ENCODE measurements at places on chromosomes 1 and 21.
A peak's percentile ranks its signal among the peaks of the same experiment; 100 is the strongest.

GRCh38 chr1:22143065-22144033, at the start of gene WNT4:
WNT4 (minus strand) TSS chr1:22143097; CDS start chr1:22142922, 175 bp downstream.
- peak; percentile 70 for ATAC-seq

GRCh38 chr1:40955266-40955665, 24.2 kb upstream of the CTPS1 start:
- no peak for ATAC-seq

DNA sequence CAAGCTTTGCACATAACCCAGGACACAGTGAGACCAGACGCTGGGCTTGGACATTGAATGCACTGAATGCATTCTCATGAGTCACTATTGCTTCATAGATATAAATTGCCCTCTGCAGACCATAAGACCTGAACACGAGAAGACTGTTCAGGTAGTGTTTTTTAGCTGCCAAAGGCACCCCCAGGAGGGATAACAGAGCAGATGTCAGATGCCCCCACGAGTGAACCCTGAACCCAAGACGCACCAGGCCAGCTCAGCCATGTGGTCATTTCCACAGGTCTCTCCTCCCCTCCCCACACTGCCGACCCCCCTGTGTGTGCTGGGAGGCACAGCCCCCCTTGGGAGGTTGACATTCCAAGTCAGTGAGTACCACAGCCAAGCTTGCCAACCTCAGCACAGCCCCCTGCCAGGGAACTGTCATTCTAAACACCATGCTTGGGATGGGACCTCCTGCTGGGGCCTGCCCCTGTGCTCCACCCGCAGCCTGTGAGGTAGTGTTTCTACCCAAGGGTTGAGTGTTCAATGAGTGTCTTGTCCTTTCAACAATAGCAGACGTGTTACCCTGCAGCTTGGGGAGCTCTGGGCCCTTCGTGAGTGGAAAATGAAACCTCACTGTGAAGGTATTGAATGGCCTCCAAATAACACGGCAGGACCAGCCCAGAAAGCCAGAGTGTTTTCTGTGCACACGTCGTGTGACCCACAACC, 68.2 kb downstream of the PSMG1 start:
- no peak for ATAC-seq

DNA sequence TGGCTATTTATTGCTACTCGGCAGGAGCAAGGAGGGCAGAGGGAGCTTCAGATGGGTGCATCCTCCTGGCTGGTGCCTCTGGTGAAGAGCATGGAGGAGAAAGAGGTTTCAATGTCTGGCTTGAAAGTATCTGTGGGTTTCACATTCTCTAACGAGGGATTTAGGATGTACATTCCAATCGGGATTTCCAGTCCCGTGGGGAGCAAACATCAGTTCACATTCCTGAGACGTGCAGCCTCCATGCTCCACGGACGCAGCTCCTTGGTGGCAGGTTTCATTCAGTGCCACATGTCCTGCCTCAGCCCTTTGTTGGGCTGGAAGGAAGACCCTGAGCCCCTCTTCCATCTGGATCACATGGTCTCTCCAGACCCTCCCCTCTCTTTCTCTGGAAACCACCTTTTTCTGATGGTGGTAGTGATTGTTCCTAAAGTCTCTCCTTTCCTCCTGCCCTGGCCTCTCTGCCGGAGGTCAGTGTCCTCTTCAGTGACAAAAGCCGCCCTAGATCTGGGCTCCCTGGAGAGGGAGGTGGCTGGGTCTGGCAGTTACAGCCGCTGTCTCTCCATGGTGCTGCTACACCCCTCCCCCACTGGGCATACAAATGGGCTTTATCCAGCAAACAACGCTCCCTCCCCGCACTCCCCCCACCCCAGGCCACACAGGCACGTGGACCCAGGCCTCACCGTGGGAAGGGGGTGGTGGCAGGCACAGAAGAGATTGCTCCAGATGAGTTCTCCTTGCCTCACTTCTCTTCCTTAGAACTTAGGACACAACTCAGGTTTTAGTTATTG, 826 bp upstream of the CA14 start:
- no peak for ATAC-seq

DNA sequence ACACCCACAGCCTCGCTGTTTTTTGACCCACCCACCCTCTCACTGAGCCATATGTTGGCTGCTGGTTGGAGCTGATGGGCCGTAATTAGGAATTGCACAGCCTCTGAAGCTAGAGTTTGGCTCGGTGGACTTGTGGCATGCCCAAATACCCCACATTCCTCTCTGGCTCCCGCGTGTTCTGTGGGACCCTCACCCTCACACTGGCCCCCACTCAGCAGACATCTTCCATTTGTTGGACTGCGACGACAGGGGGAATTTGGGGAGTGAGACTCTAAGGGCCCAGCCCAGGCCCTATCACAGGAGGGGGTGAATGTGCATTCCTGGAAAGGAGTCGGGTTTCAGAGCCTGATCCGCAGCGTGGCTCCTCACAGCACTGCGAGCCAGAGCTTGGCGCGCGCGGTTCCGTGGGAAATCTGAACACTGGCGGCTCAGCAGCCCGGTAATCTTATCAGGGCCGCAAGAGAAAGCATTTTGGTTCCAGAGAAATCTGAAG, 5.2 kb downstream of the RCSD1 start:
- no peak for ATAC-seq

DNA sequence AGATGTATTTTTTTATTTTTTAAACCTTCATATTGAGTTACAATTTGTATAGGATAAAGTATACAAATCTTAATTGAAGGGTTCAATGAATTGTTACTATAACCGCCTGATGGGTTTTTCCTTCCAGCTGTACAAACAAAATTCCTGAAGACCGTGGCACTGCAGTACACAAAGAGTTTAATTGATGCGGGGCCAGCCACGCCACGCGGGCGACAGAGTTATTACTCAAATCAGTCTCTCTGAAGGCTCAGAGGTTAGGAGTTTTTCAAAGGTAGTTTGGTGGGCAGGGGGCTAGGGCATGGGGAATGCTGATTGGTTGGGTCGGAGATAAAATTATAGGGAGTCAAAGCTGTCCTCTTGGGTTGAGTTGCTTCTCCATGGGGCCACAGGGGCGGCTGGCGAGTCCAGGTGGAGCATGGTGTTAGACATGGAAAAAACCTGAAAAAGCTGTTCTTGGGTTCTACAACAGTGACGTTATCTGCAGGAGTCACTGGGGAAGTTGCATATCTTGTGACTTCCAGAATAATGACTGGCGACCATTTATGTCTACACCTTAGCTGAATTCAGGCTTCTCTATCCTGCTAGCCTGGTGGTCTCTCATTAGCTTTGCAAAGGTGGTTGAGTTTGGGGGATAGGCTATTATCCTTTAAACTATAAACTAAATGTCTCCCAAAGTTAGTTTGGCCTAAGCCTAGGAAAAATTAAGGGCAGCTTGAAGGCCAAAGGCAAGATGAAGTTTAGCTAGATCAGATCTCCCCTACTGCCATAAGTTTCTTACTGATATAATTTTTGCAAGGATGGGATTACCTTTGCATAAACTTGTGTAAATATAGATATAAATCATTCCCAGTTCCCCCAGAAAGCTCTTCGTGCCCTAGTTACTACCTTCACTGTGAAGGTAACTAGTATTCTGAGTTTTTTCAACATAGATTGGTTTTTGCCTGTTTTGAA, 13.0 kb upstream of the TMEM9 start:
- ATAC-seq = no peak

- ATAC-seq = no peak
Measured at GRCh38 chr21:36547464-36547863, 67.5 kb upstream of the CLDN14 start.

- ATAC-seq = no peak
Measured at GRCh38 chr1:247528812-247529474, 7.3 kb downstream of the OR2C3 start.

DNA sequence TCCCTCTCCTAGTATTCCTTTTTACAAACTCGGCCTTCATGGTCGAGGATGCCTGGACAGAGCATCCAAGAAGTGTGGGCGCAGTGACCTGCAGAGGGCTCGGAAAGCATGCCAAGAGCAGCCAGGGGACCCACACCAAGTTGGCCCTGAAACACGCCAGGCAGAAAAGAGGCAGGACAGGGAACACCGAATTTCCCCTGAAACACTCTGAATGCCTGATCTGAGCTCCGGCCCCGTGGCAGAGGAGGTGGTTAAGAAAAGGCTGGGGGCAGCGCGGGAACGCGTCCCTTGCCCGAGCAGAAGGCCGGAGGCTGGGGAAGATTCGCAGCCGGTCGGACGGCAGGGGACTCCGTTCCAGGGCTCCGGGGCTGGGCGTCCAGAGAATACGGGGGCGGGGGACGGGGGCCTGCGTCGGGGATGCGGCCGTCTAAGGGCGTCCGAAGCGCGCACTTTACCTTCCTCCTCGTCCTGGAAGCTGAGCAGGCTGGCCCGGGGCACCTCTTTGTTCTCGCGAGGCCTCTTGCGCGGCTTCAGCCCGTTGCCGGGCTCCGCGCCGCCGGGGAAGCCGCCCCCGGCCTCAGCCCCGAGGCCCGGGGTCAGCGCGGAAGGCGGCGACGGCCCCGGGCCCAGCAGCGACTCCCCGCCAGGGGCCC, 558 bp downstream of the PAXBP1 start:
- peak; percentile 71 for ATAC-seq

DNA sequence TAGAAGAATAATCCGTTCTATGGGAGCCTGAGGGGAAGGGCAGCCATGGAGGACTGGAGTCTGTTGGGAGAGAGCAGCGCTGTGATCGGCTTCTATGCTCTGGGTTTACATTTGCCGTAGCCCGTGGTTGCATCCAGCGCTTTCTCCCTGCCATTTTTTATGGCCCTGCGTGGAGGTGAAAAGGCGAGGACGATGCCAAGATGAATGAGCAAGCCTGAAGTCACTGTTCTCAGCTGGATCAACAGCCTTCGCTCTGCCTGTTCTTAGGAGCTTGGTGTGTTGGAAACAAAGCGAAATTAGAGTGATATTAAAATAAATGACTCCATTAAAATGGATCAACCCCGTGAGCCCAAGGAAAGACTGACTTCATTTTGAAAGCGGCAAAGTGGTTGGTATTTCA, 120.2 kb downstream of the KCNJ6 start:
- ATAC-seq = no peak

DNA sequence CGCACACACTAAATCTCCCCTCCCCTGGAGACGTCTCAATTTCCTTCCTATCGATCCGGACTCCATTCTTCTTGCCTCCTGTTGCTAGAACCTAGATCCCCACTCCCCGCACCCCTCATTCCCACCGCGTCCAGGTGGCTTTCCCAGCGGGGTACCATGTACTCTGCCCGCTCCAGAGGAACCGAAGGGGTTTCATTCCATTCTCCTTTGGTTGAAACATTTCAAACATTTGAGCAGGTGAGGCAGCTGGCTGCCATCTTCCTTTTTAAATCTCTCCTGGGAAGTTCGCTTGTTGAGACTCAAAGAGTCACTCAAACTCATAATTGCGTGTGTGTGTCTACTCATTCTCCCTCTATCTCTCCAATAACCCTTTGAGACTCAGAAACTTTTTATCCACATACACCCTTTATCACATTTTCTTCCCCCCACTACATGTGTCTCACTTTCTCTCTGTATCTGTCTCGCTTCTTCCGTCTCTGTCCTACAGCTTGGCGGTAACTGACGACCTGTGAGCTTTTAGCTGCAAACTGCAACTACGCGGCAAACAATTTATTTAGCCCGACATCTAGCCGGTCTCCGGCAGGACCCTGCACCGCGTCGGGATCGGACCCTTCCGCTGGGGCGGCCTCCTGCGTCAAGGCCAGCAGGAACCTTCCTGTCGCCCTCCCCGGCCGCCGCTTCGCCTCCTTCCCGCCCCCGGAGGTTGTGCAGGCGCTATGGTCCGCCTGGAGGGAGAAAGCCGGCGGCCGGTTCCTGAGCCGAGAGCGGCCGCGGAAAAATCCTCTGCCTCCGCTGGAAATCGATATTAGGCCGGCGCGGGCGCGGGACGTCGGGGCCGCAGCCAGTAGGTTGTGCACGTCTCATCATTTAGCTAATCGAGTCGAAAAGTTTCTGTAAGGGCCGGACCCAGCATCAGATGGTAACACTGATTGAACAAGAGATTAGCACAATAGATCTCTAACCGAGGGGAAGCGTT, 3.0 kb upstream of the FOXD3 start:
- ATAC-seq = no peak

DNA sequence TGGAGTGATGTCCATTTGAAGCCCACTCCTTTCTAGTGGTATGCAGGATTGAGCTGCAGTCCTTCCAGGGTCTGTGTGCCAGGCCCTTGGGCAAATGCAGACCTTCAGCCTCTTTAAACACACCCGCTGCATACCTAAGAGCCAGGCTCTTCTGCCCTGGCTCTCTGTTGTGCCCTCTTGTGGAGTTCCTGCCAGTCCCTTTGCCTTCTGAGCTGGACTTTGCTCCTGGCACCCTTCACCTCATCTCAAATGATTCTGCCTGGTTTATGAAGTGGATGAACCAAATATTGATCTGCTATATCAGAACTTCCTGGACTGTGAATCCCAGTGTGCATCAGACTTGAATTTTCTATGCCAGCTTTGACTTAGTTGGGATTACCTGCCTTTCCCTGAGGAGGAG, 158.8 kb downstream of the URB2 start:
- no peak for ATAC-seq

DNA sequence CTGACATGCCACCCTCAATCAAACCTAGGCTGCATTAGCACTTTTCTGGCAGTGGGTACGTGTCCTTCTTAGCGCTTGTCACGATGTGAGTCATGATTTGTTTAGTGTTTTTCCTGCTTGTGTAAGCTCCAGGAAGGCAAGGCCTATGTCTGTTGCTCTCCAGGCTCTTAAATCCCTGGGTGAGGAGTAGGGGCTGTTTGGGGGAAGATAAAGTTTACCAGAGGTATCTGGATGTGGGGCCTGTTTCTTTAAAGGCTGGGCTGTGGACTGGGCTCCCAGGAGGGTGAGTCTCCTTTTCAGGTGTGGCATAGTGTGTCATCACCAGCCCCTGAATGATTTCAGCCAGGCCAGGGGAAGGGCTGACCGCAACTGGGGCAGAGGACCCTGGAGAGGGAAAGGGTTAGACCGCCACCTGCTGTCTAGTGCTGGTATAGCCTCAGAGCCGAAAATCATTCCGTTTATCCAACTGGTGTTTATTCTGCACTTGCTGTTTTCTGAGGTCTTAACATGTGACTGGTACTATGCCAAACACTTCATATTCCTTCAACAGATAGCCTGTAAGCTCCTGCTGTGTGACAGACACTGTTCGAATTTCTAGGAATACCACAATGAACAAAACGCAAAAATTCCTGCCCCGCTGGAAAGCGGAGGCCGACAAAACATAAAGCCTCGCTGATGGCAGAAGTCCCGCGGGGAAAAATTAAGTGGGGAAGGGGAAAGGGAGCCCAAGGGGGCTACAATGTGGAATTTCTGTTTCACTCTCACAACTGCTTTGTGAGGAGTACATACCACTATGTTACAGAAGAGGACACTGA, 9.7 kb downstream of the SERINC2 start:
- ATAC-seq = peak; percentile 59

Data from stimulated activated memory B cell treated with anti-CD40 and anti-IgM and Interleukin-4, amounts not matched to agents 10 μg/mL and 1 μg/mL and 100 μg/mL, for 72 hours (primary cell).